ENCODE measurements at places on chromosomes 3 and 15.

GRCh38 chr3:34727700-34728099 is 911.6 kb upstream of the ARPP21 start:
- no peak for DNase-seq

- DNase-seq, result no peak
Measured at GRCh38 chr3:187051066-187051465, 88.2 kb downstream of the RPL39L start.

- DNase-seq, result no peak
Measured at GRCh38 chr3:153897842-153898241, 223.3 kb upstream of the ARHGEF26 start.

- DNase-seq, result no peak
Measured at GRCh38 chr3:197511130-197511529, 44.6 kb downstream of the BDH1 start.

- DNase-seq, result no peak
Measured at GRCh38 chr3:5874931-5875341, 687.4 kb downstream of the EDEM1 start.

- no peak for DNase-seq
Measured at GRCh38 chr15:91855684-91856489, 2.4 kb downstream of the SLCO3A1 start.

- DNase-seq, result no peak
Measured at GRCh38 chr3:122415104-122415744, 638 bp downstream of the WDR5B start.

DNA sequence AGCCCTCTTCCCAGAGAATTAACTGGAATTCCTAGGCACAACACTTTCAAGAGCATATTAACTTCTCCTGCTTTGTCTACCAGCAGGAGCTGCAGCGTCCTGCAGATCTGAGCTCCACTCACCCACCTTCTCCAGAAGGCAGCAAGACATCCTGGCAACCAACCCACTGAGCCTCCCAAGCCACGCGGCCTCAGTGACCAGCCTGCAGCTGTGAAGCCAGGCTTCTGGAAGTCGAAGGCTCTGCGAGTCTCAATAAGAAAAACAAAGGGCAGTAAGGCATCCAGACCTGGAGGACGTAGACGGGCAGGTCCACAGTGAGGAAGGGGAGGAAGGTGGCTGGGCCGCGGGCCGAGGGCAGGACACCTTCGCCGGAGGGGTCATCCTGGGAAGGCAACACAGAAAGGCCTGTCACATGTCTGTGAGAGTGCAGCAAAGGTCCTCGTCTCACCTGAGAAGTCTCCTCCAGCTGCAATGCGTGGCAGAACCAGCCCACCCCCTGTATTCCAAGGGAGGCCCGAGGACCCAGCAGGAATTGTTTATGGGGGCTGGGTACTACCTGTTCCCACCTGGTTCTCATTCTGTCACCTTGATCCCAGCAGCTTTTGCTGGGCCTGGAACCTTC is 36.2 kb downstream of the ZXDC start:
- DNase-seq, result no peak

- no peak for DNase-seq
Measured at GRCh38 chr3:113495035-113495434, 19.9 kb downstream of the SPICE1 start.

DNA sequence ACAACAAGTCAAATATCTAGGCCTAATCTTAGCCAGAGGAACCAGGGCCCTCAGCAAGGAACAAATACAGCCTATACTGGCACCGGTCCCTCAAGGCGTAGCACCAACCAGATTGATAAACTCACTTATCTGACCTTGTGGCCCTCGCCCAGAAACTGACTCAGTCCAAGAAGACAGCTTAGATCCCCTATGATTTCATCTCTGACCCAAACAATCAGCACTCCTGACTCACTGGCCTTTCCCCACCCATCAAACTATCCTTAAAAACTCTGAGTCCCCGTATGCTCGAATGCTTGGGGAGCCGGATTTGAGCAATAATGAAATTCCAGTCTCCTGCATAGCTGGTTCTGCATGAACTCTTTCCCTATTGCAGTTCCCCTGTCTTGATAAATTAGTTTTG is 1.6 kb upstream of the SORD start:
- DNase-seq, result no peak

GRCh38 chr3:78888635-78889034 is 879.2 kb downstream of the ROBO1 start:
- DNase-seq, result no peak

- DNase-seq, result no peak
Measured at GRCh38 chr3:88725440-88726165, 381.8 kb upstream of the EPHA3 start.

DNA sequence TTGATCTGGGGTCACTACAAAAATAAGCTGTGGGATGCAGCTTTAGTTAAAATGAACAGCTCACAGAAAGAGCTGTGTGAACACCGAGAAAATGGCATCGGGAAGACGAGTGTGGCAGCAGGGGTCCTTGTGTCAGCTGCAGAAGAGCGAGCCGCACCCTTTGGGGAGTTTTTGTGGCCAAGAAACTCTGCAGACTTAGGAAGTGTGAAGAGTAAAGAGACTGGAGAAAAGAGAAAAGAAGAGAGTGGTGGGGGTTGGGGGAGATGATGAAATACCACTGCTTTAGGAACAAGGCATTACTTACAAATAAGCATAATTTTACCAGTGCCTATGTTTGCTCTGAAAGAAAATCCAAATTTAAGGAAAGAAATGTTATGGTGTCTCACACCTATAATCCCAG is 147.8 kb downstream of the LRRC28 start:
- DNase-seq, result no peak

- no peak for DNase-seq
Measured at GRCh38 chr3:129252748-129253147, 3.3 kb downstream of the COPG1 start.
